ENCODE measurements at places on chromosomes 4 and X.

DNA sequence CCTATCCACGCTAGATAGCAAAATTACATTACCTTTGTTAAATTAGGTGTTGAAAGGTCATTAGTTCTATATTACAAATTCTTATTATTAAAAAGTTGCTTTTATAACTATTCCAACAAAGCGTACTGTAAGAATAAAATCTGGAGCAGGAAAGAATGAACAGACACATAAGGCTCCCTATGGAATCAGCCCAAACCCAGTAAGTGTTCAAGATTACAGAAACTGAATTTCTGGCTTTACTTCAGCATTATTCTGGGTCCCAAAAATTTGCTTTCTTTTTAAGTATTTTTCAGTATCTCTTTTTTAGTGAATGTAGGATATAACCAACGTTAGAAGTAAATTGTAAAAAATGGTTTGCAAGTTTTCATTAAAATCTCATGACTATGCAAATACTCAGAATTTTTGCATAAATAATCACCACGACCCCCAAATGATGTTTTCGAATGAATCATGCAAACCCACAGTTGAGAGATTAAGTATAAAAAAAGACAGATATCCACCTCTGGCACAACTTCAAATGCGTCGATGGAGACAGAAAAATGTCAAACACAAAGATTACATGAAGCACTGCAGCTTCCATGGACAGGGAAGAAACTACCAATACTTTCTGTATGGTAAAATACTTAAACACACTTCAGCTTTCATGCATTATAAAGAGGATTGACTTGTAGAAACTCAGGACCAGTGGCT, 238.5 kb downstream of the RASL11B start:
- no peak for DNase-seq

DNA sequence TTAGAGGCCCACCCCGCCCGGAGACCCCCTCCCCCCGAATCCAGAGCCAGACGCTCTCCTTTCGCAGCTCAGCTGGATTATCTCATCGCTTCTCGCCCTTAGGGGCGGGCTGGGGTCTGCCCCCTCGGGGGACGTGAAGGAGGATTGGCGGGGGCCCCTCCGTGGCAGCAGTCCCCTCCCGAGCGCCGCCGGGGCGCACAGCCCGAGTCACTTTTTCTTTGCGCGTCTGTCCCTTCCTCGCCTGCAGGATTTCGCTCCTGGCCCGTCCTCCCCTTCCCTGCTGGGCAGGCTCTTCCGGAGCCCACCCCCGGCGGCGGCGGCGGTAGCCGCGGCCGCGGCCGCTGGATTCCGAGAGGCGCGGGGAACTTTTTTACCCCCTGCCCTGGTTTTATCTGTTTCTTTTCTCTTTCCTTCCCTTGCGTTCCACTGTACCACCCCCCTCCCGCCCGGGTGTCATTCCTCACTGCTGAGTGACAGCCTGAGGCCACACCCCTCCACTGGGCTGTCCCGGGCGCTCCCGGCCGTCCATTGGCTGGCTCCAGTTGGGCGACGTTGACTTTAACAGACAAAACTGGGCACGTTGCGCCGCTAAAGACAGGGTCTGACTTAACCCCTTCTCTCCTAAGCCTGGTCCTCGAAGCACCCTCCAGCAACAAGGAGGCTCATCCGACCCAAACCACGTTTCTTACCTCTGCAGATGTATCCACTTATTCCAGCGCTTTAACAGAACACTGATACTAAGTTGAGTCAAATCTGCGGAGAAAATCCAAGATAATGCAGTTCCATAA, 492 bp upstream of the NKX3-2 start:
- DNase-seq, result peak; percentile 57

DNA sequence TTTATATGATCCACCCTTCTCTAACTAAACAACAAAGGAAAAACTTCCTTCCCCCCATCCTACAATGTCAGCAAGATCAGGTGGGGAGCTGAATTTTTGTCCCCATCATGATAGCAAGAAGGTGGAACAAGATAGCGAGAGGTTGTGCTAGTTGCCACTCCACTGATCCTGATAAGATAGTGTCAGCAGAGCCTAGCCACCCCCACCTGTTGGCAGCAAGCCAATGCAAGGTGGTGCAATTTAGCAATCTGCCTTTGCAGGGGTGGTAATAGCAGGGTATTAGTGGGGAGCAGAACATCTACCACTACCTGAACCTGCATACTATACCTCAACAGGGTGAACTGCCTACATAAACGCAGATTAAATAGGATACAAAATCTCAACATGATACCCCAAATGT, 80.2 kb upstream of the MAMLD1 start:
- no peak for DNase-seq

DNA sequence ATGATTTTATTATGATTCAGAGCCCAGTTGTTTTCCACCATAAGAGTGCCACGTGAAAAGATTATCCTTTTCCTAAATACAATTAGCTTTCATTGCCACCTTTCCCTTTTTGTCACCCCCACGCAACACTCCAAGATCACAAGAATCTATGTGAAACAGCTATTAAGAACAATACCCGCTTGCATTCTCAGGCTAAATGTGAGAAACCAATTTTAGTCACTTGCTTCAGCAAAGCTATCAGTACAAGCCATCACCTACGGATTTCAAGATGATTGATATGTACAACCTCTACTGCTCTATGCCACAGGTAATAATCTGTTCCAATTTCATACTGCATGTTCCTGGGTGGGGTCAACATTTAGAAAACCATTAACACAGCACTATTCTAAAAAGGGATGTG, 2.5 kb downstream of the ATP11C start:
- DNase-seq, result no peak

DNA sequence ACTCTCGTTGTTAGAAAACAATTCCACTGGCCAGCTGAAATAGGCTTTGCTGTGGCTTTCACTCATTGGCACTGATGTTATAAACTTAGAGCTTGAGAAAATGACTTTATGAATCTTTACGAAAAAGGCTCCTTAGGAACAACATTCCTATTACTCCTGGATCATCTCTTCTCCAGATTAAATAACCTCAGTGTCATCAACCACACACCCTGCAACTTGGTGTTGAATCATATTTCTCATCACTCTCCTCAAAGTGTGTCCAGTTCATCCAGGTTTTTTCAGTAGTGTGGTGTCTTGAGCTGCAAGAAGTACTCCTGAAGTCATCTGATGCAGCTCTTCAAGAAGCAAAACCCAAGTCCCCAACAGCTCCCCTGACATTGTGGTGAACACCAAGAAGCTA, 28.1 kb upstream of the ANOS1 start:
- DNase-seq, result no peak

GRCh38 chrX:103845165-103845653, 13.2 kb upstream of the RAB9B start:
- DNase-seq, result peak; percentile 4

DNA sequence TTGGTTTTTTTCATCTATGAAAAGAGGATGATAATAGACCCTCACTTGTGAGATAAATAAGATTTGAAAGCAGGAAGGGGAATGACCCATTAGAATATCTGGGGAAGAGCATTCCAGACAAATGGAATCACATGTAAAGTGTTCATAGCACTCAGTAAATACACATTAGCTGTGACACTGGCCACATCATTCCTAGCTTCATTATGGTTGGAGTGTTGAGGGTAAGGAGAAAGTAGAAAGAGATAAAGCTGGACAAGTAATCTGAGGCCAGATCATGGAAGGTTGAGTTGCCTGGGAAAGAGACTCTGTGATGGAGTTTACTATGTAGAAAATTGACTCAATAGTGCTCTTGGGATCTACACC, 6.9 kb upstream of the PGRMC1 start:
- DNase-seq, result no peak

DNA sequence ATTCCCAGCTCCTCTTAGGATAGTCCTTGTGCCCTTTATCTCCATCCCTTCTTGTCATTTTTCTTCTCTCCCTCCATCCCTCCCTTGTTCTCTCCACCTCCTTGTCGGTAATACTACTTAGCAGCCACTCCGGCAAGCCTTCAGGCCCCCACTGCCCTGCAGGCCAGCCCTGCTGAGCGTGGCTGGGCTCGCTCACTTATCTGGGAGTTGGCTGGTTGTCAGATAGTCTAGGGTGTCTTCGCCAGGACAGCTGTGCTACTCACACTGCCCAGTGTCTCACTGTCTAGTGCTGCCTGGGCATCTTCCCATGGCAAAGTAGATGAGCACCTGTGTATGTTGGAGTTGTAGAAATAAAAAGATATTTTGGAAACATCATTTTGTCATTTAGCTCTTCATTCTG, 75.0 kb downstream of the STK32B start:
- DNase-seq, result no peak

DNA sequence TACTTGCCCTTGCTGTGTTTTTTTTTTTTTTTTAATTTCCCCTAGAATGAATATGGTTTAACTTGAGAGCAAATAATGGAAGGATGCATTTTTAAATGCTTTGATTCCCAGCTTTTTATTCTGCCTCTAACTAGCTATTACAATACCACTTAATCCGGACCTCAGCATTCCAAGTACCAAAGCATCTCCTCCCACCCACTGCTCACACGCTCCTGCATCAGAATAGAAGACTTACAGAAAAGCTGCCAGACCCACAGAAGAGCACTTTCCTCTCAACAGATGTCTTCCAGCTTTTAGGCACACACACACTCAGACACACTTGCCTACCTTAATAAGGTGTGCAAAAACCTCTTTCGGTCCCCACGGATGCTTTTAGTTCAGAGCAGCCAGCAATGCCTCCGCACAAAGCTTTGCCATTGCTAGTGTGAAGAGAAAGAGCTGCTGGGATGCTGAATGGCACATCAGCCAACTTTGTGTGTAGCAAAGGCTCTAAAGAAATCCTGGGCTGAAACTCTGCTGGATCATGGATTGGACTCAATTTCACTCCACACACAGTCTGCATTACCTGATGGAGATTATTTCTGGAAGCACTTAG, 1056.2 kb downstream of the DMD start:
- no peak for DNase-seq

DNA sequence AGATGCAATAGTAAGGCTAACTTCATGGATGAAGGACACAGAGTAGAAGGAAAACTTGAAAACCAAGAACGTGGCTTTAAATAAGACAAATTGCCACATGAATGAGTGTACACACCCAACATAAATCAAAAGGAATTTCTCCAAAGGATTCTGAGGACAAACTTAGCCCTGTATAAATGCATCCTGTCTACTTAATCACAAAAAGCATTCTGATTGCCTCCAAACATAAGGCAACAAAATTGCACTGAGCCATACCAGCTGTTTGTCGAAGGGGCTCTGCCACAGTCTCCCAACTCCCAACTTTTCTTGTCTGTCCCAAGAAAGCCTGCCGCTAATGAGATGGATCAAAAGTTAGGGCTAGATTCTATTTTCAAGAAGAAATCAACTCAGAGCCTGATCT, 194.3 kb downstream of the SOWAHB start:
- no peak for DNase-seq

DNA sequence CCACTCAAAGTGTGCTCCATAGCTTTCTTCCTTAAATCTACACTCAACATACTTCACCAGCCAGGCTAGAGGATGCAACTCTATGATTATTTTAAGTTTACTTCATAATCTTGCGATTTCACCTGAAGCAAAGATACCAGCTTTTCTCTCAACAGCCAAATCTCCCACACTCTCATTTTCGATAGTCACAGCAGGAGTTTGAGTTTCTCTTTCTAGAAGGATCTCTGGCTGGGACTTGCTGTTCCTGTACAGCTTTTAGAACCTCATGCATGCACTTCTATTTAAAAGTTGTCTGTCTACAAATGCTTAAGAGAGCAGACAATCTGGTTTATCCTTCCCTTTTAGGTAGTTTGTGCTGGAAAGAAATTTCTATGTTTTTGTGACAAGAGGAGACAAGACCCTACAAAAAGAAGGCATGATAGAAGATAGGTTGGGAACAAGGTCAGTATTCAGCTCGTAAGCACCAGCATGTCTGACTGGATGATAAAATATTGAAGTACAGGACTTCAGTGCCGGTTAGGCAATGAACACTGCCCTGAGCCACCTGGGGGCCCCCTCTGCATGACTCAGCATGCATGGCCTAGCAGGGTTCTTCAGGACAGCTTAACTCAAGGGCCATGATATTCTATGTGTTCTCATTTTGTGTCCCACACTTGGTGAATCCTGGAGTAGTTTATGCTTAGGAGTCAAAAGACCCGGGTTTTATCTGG, 65.6 kb downstream of the ATXN3L start:
- no peak for DNase-seq

- DNase-seq, result no peak
Observed at GRCh38 chr4:38223782-38224236, 263.6 kb downstream of the PTTG2 start.

GRCh38 chrX:13652287-13652793, 601 bp upstream of the TCEANC start:
- no peak for DNase-seq

DNA sequence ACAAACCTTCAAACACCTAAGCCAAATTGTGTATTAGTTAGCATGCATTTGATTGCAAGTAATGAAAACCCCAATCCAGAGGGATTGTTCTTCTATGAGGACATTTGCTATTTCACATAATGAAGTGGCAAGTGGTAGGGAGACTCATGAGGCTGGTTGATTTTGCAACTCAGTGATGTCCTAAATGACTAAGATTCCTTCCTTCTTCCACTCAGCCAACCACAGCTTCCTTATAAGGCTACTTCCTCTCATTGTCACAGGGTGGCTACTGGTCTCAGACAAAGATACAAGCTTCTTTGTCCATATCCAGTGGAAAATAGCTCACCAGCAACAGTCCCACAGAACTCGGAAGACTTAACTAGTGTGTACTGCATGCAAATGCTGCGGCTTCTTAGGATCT, 5.3 kb upstream of the OTC start:
- DNase-seq, result no peak

DNA sequence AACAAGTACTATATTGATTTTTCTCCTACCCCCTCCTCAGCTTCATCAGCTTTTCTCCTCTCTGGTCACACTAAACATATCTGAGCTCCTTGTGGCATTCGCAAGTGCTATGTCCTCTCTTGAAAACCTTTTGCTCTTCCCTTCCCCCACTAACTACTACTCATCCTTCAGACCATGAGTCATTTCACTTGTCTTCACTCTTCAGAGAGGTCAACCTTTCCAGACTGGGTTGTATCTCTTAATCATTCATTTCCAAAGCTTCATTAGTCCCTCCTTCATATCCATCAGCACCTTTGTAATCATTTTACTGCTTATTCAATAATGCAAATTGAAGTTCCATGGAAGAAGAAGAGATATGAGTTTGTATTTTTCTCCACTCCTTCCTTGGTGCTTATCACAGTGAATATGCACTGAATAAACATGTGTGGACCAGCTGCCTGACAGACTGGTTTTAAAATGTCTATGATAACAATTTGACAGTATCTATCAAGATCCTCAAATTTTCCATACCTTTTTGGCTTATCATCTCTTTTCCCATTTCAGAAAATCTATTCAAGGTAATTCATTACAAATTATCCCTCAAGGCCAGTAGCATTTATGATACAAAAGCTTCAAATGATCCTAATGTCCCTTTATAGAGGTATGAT, 28.4 kb downstream of the DDX60L start:
- DNase-seq, result no peak

- no peak for DNase-seq
Observed at GRCh38 chr4:10173037-10173753, 56.6 kb upstream of the WDR1 start.

Data from NCI-H748 treated with DMSO at 0.1 percent for 48 hours (cell line).